ENCODE measurements at places on chromosomes 1 and 21.
A peak's percentile ranks its signal among the peaks of the same experiment; 100 is the strongest.

DNA sequence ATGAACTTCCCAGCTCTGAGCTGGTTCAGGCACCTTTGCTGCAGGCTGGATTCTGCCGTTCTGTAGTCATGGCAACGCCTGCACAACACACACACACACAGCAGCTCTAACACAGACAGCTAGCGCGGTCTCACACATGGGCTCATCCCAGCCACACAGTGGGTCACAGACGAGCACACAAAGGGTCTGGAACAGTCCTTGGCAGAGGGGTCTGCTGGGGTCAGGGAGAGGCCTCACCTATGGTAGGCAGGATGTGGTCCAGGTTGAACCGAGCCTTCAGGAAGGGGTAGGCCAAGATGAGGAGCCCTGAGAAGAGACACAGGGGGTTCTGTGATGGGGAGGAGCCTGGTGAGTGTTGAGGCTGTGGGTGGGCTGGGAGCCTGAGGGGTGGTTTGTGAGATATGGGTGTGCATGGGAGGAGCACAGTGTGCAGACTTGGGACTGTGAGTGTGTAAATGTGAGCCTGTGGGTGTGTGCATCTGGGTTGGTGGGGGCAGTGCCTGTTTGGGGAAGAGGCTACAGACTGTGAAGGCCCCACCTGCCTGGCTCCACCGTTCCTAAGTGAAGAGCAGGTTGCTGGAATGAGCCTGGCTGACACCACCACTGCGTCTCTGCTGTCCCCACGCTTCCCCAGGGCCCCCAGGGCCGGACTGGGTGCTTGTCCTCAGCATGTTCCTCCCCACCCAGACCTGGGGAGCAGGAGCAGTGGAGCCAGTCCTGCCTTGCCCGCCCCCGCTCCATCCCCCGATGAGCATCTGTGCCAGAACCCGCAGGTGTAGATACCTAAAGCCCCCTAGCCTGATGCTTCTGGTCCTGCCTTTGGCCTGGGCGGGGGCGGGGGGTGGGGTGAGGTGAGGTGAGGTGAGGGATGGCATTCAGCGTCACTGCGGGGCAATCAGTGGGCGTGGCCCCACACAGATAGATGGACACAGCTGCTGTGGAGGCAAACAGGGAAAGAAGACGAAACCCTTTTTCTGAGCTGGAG, 1.5 kb downstream of the KNCN start:
- no peak for DNase-seq

GRCh38 chr1:203444171-203444576, 31.4 kb upstream of the PRELP start:
- DNase-seq, result no peak

GRCh38 chr1:169795687-169796086, 980 bp upstream of the METTL18 start:
- DNase-seq, result no peak

GRCh38 chr21:14620152-14620551, 74.0 kb upstream of the SAMSN1 start:
- DNase-seq, result no peak

GRCh38 chr21:42154237-42155044, 64.5 kb upstream of the ABCG1 start:
- DNase-seq, result no peak

DNA sequence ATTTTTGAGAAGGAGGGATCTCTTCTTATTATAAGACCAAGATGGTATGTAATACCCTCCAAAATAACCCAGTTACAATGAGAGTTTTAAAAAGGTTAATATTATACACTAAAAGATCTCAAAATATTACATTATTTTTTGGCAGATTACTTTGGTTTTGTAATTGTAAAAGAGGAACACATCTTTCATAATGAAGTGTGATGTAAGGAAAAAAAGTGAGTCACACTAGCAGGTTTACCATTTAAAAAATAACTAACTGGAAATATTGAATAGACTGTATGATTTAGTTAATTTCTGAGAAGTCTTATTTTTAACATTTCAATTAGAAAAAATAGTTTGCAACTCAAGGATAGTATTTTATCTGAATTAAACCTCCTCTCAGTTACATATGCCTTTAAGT, 1.1 kb downstream of the F5 start:
- no peak for DNase-seq

DNA sequence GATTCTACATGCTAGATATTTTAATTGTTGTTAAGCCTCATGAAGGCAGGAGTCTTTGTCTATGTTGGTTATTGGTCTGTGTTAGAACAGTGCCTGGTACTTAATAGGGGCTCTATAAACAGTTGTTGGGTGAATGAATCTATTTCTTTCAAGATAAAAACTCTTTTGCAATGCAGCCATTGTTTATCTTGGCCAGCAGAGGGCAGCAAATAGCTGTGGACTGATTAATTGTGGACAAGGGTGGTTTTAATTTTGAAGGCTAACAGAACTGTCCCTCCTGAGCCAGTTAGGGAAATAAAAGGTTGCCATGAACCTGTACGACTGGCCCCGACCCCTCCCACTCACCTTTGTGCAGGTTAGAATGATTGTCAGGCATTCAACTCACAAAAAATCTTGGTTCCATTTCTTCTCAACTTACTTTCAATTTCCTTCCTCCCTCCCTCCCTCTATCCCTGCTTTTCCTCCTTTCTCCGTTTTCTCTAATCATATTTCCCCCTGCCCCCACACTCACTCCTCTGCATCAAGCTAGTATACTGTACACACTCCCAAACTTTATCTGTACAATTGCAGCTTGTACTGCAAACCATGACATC, 66.3 kb upstream of the DIRAS3 start:
- DNase-seq, result peak; percentile 46

- DNase-seq, result peak; percentile 83
Measured at GRCh38 chr1:193104907-193105820, at the start of gene GLRX2. Gene GLRX2 (minus strand): TSS chr1:193105414. CDS start chr1:193105382, 32 bp downstream.

DNA sequence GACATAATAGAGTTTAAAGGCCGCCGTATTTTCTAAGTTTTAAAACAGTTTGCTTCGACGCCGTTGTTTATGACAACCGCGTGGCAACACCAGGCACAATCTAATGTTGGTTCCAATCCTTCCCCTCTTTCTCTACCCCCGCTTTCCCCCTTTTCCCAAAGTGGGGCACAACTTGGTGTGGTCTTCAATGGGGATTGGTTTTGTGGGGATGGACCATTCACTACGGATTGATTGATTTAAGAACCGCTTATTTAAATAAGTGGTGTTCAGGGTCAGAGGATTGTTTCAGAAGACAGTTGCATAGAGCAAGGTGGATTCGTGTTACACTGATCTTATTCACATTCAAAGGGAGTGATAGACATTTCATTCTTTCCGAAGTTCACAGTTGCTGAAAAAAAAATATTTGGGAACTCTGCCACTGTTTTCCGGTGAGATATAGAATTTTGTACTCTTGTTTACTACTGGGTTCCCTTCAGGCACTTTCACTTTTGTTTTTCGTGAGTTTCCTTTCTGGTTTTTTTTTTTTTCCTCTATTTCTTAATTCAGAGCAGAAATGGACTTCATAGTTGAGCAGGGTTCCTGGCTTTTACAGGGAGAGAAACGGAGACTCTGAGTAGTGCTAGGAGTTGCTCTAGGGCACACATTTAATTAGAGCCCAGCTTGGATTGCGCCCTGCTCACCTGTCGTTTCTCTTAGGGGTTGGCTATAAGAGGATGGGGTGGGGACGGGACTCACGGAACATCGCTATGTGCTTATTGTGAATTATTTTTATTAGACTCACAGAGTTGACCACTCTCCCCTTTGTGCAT, 79.6 kb upstream of the AK4 start:
- DNase-seq, result no peak

DNA sequence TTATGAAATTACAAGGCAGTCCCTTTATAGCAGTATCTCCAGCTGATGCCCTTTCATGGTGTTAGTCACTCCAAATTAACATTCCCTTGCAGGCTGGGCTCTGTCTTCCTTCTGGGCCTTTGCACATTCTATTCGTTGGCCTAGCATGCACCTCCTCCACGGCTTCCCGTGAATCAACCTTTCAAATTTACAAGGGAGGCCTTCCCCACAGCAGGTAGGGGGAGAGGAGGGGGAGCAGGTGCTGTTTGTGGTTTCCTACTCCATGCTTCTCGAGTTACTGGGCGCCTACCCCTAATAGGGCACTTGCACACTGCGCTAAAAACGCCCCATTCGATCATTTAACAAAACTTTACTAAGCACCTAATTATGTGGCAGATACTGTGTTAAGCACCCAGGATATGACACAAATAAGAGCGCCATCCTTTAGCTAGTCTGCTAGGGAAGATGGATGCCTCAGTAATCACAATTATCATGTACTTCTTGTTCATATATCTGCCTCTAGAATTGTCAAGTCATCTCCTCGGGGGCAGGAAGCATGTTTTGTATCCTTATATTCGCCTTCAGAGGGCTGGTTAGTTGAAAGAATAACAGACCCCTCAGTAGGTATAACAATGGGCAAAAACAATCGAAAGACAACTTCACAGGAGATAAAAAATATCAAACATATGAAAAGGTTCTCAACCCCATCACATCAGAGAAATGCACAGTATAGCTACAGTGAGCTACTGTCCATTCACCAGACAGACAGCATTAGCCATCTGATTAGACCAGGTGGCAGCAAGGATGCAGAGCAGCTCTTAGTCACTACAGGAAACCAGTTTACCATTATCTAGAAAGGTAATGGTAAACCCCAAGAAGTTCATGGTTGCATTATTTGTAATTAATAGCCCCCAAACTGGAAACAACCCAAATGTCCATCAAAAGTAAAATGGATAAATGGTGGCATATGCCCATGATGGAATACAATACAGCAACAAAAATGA, 1.7 kb upstream of the ADAR start:
- peak; percentile 82 for DNase-seq

DNA sequence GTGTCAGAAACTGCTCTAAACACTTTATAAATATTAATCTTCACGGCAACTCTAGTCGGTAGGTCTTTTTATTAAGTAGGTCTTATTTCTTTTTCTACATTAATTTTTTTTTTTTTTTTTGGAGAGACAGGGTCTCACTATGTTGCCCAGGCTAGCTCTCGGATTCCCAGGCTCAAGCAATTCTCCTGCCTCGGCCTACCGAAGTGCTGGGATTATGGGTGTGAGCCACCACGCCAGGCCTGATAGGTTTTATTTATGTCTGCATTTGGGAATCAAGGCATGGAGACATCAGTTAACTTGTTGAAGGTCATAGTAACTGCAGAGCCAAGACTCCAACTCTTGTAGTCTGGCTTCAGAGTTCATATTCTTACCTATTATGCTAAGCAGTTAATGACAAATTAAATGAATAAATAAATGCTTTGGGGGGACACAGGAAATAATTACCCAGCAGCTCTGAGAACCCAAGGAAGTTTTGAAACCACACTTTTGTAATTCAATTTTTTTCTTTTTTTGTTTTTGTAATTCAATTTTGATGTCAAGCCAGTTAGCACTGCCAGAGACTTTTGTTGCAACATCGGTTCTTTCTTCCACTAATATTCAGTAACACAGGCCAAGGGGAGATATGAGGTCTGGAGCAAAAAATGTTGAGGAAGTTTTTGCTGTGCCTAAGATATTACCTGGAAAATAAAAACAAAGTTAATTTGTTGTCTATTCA, 9.4 kb upstream of the UAP1 start:
- DNase-seq, result no peak

- DNase-seq, result no peak
Measured at GRCh38 chr1:198234520-198235251, 77.9 kb downstream of the NEK7 start.

DNA sequence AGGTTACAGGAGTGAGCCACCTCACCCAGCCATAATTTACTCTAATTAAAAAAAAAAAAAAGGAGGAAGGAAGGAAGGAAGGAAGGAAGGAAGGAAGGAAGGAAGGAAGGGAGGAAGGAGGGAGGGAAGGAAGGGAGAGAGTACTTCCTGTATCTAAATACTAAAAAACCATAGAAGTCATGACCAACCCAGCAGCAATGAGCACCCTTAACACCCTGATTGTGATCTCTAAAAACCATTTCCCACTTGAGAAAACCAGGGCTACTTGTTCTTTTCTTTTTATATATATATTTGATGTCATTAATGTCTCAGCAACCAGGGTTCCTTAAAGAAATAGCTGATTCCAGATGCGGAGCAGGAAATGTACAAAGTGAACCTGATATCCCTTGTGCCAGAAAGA, 31.2 kb downstream of the ARID4B start:
- DNase-seq, result no peak

DNA sequence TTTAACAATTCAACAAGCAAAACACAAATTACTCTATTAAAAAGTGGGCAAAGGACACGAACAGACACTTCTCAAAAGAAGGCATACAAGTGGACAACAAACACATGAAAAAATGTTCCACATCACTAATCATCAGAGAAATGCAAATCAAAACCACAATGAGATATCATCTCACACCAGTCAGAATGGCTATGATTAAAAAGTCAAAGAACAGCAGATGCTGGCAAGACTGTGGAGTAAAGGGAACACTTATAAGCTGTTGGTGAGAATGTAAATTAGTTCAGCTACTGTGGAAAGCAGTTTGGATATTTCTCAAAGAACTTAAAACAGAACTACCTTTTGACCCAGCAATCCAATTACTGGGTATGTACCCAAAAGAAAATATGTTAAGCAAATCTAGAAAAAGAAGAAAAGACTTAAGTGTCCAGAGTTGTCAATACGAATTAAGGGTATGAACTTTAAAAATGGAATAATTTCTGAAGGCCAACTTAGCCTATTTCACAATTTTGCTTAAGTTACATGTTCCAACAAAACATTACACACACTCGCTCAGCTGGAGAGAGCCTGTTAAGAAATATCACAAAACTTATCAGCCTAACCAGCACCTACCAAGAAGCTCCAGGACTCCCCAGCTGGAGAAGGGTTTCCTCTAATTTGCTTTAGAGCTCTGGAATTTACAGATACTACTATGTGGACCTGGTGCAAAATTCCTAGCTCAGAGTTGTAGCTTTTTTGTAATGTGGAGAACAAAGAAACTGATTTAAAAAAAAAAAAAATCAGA, 232.1 kb downstream of the DUSP10 start:
- DNase-seq, result no peak

GRCh38 chr1:215005078-215005477, 77.5 kb upstream of the KCNK2 start:
- DNase-seq, result no peak

GRCh38 chr1:83829106-83829505, 169.8 kb downstream of the TTLL7 start:
- no peak for DNase-seq

GRCh38 chr1:172154551-172154950, 265.9 kb upstream of the C1orf105 start:
- DNase-seq, result no peak

GRCh38 chr1:20400341-20401177, 85.5 kb downstream of the CAMK2N1 start:
- DNase-seq, result no peak

DNA sequence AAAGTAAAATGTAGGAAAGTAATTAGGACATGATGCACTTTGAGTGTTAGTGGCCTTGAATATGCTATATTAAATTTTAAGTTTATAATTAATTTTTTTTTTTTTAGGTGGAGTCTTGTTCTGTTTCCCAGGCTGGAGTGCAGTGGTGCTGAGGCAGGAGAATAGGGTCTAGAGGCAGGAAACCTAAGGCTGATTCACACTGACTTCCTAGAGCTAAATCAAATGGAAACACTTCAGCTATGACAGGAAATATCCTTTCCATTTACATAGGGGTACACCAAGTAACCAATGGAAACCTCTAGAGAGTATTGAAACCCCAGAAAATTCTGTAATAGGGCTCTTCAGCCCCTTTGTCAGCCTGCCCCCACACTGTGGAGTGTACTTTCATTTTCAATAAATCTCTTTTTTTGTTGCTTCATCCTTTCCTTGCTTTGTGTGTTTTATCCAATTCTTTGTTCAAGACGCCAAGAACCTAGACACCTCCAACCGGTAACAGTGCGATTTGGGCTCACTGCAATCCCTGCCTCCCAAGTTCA, 17.9 kb upstream of the THRAP3 start:
- DNase-seq, result no peak

GRCh38 chr1:115678141-115678540, 36.4 kb downstream of the VANGL1 start:
- no peak for DNase-seq
